ENCODE measurements at places on chromosomes 3 and 15.

- DNase-seq = no peak
Observed at GRCh38 chr3:9110802-9111201, 138.6 kb downstream of the SRGAP3 start.

GRCh38 chr15:58313304-58313703 lies 118.5 kb upstream of the LIPC start:
- no peak for DNase-seq

DNA sequence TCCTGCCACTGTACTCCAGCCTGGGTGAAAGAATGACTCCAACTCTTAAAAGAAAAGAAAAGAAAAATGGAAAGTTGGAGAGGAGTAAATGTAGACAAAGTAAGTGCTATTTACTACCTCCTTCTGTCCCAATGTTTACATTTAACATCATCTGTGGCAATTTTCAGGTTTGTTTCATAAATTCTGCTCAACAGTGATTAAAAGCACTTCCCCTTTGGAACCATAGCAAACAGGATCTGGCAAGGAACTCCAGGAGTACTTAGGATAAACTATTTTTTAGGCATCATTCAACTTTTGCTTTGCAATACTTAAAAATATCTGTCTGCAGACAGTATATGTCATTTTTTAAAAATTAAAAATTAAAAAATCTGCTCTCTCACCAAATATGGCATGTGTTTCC lies 5.5 kb upstream of the CX3CR1 start:
- DNase-seq = no peak

GRCh38 chr15:42157381-42157780 lies 945 bp upstream of the PLA2G4F start:
- no peak for DNase-seq

- no peak for DNase-seq
Observed at GRCh38 chr15:66850996-66851310, 148.9 kb downstream of the SMAD6 start.

DNA sequence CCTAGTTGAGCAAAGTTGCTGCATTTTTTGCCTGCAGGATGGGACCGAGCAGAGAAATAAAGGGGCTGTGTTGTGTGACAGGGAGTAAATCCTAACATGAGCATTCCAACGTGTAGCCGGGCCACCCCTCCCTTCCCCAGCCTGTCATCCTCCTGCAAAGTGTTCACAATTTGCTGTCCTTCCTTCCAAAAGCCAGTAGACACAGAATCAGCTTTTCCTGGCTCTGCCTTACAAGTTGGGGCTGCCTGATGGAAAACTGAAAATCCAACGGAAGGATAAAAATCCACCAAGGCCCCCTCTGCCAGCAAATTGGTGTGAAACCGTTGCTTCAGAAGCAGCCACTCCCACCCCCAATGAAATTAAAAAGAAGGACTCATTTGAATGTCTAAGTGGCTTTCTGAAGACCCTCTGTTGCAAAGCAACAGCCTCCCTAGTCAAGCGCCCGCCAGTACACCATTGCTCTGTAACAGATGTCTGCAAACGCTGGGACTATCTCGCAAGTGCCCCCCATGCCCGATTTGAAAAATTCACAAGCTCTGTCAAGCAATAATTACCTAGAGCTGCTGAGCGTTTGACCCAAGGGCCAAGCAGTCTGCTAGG lies 665 bp downstream of the FRMD4B start:
- DNase-seq = no peak

DNA sequence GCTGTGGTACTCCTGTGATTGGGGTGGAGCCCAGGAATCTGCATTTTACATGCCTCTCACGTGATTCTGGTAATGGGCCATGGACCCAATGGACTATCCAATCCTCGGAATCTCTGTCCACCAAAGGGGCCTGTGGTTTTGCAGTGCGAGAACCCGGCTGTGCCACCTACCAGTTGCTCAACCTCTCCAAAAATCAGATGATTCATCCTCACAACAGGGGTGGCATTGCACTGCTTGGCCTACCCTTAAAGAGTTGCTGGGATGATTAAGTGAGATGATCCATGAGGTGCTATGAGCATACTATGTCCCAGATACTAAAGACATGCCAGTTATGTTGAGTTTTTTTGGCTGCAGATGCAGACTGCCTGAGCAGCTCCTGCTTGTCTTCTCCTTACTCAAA lies 5.1 kb downstream of the ANP32A start:
- DNase-seq = peak; percentile 25

GRCh38 chr15:64841344-64842095 lies at the start of gene PLEKHO2:
PLEKHO2 (plus strand) TSS chr15:64841915; CDS start chr15:64842017, 102 bp downstream.
- DNase-seq = peak; percentile 95

GRCh38 chr3:61008153-61008997 lies 242.9 kb downstream of the FHIT start:
- DNase-seq = no peak

DNA sequence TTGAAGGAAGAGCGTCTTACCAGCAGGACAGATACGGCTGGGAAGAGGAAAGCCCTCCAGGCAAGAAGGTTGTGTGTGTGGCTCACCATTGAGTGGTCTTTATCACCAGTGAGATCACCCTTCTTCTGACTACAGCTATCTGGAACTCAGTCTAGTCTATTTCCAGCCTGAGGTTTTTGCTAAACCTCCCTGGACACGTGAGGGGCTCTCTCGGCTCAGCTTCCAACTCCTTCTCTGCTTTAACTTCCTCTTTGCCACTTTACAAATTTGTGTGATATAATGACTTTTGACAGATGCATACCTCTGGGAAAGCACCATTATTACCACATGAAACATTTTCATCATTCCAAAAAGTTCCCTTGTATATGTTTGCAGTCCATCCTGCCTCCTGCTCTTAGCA lies 15.3 kb upstream of the ROPN1 start:
- no peak for DNase-seq

DNA sequence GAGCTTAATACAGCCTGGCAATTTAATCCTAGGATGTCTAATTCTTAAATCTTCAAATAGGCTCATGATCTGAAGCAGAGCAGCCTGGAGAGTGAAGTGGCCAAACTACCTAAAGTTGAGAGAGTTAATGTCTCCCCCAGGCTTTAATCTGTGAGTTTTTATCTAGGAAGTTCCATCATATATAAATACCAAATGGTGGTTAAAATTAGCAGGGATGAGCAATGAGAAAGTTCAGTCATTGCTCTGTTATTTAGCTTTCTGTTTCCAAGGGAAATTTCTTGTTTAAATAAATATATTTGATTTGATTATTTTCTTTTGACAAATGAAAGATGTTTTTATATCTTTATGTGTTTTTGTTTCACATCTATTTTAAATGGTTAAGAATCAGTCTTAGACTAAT lies 274.4 kb upstream of the UMPS start:
- DNase-seq = no peak

DNA sequence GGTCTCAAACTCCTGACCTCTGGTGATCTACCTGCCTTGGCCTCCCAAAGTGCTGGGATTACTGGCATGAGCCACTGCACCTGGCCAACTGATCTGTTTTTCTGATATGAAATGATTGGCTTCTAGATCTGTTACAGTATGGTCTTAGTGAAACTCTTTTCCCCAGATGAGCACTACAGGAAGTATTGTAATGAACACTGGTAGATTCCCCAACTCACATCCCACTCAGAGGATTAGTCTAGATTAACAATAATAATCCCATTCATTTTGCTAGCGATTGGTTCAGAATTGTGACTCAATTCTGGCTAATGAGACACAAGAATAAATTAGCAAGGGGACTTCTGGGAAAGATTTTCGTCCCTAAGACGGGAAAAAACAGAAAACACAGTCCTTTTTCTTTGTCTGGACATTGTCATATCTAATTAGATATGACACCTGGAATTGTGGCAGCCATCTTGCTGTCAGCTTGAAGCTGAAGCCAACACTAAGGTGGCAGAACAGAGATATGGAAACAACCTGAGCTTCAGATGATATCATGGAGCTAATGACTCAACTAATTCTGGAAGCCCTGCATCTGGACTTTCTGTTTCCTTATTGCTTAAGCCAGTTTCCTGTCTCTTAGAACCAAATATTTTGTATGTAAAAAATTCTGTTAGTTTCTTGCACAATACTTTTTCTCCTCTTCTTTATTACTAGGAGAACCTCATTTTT lies 17.4 kb upstream of the NPTN start:
- peak; percentile 48 for DNase-seq

DNA sequence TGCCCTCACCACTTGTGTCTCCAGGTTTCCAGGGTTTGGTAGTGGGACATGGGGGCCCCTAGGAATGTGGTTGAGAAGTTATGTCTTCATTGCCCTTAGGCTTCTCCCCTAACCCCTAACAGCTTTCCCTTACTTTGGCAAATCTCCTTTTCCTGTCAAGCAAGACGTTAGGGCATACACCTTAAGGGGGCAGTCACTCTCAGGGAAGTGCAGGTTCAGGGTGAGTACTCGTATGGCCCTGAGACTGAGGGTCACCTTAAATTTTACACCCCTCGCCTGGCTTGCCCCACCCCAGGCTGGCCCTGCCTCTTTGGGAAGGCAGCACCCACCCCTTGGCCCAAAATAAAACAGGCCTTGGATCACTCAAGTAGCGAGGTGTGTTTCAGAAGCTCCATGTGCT lies 33.5 kb downstream of the POLR2M start:
- DNase-seq = no peak

- no peak for DNase-seq
Observed at GRCh38 chr15:71362987-71363968, 248.0 kb downstream of the THSD4 start.

GRCh38 chr3:134754768-134755559 lies 40.1 kb upstream of the EPHB1 start:
- peak; percentile 62 for DNase-seq

- DNase-seq = no peak
Observed at GRCh38 chr3:146801492-146801891, 196.3 kb upstream of the PLSCR5 start.

- peak; percentile 53 for DNase-seq
Observed at GRCh38 chr3:128011140-128011539, 41.1 kb upstream of the SEC61A1 start.

- no peak for DNase-seq
Observed at GRCh38 chr3:36147934-36148558, 232.3 kb upstream of the STAC start.

GRCh38 chr3:27568393-27568792 lies 84.2 kb upstream of the SLC4A7 start:
- DNase-seq = no peak

DNA sequence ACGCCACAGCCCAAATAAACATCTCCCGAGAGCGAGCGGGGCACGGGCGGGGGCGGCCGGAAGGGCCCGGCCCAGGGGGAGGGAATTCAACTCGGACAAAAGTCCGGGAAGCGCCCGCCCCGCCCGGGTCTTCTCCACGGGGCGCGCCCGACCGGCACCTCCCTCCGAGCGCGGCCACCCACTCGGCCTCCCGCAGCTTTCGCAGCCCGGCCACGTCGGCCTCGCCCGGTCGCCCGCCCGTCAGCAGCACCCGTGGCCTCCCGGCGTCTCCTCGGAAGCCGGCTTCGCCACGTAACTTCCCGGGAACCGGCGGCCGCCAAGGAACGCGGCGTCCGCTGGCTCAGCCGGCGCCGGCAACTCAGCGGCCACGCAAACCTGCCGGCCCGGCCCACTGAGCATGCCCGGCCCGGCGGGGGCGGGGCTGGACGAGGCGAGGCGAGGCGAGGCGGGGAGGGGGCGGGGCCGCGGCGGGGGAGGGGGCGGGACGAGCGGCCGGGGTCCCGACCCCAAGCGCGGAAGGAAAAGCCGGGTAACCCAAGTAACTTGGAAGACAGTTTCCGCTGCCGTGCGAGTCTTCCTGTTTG lies at the start of gene TJP1:
Gene TJP1, minus strand, starts transcription at position 369 of the 584 bp plus-strand sequence. CDS start 440 bp downstream, outside the sequence.
- DNase-seq = no peak

- no peak for DNase-seq
Observed at GRCh38 chr3:33392703-33393125, 47.5 kb downstream of the UBP1 start.

DNA sequence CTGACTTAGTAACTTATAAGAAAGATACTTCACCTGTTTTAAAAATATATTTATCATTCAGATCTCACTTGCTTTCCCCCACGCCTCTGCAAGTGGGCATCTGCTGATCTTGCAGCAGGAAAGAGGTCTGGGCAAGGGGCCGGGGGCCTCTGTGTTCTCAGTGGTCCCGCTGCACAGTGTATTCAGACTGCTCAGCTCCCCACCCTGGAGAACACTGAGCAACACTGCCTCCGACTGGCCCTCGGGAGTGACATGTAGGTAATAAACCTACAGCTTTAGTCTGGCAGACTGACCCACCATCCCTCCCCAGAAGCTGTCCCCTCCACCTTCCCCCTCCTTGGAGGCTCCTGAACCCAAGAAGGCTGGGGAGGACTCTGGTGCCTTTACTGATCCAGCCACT lies 43.8 kb downstream of the GABRB3 start:
- DNase-seq = no peak

DNA sequence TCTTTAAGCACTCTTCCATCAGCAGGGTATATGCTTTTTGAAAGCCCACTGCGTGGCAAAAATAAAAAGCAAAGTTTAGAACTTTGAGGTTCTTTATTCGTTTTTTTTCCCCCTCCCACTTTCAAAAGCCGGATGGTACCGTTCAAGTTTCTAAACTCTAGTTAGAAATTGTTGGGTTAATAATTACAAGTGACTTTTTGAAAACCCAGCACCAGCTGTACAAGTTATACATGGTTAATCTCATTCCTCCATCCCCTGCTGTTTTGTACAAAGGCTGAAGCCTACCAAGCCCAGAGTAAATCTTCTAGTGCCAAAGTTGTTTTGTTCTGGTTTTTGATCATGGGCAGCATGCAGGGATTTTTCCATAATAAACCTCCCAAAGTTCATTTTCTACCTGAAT lies 48.6 kb downstream of the WDR72 start:
- DNase-seq = no peak

DNA sequence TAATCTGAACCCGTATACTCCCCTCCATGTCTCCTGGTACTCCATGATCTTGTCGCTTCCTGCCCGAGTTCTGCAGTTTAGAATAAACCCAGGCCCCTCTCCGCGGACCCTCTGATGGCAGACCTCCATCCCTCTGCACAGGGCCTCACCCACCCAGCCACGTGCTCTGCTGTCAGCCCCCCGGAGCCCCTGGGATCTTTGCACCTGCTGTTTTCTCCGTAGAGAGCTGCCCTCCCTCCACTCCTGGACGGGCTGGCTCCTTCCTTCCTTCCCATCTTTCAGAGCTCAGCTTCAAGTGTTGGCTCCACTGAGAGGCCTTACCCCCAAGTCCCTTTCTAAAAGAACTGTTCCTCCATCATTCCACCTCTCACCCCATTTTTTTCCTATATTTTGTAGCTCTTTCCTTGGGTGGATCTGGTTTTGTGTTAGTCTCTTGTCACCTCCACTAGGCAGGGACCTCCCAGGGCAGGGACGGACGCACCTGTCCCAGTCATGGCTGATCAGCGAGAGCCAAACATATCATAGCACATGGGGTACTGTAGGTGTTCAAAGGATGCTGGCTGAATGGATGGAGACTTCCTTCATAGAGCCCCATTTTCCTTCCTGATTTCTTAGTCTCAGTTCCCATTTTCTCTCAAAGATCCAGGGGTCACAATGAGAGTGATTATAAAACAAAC lies 106.6 kb downstream of the VGLL4 start:
- DNase-seq = no peak
